ENCODE measurements at places on chromosomes 2 and 18.

DNA sequence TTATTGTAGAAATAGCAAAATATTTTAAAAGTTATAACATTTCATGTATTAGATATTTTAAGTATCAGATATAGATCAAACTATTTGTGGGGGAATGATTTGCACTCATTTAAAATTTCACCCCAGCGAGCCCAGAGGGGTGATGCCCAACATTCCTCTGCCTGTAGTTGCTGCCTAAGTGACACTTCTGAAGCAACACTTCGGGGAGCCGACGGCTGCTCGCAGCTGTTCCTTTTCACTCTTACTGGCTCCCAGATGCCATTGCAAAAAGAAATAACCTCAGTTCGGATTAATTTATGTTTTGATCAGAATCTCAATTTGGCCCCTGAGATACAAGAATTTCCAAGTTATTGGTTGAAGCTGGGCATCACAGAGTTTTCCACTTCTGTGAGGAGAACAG lies 603.8 kb downstream of the PLCL1 start:
- no peak for DNase-seq

GRCh38 chr2:38214209-38214717 lies 138.3 kb upstream of the CYP1B1 start:
- no peak for DNase-seq

DNA sequence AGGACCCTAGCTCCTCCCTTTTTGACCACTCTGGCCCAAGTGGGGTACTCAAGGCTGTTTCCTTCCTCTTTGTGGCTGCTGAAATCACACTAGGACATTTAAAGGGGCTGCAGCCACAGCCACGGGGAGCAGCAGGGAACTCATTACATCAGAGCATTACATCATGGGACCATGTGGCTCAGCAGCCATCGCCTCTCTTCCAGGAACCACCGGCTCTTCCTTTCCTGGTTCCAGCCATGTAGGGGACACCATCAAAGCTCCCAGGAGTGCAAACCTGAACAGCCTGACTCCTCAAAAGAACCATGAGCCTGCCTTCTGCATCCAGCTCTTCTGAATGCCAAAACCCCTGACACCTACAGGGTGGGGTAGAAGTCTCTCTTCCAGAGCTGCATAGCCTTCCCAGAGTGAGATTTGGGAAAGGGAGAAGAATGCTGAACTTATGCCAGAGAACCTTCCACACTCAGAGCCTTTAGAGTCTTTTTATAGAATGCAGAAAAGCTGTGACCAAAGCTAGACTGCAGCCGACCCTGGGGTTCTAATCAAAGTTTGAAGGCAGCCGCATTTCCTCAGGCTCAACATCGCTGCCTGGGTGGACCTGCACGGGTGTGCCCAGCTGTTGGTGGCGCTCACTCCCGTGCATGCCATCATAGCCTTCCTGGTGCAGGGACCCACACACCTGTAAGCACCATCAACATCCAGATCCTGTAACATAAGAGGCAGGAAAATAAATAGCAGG lies 121.7 kb downstream of the KLHL29 start:
- no peak for DNase-seq

- peak; percentile 25 for DNase-seq
Observed at GRCh38 chr2:158024288-158024898, 77.3 kb upstream of the UPP2 start.

DNA sequence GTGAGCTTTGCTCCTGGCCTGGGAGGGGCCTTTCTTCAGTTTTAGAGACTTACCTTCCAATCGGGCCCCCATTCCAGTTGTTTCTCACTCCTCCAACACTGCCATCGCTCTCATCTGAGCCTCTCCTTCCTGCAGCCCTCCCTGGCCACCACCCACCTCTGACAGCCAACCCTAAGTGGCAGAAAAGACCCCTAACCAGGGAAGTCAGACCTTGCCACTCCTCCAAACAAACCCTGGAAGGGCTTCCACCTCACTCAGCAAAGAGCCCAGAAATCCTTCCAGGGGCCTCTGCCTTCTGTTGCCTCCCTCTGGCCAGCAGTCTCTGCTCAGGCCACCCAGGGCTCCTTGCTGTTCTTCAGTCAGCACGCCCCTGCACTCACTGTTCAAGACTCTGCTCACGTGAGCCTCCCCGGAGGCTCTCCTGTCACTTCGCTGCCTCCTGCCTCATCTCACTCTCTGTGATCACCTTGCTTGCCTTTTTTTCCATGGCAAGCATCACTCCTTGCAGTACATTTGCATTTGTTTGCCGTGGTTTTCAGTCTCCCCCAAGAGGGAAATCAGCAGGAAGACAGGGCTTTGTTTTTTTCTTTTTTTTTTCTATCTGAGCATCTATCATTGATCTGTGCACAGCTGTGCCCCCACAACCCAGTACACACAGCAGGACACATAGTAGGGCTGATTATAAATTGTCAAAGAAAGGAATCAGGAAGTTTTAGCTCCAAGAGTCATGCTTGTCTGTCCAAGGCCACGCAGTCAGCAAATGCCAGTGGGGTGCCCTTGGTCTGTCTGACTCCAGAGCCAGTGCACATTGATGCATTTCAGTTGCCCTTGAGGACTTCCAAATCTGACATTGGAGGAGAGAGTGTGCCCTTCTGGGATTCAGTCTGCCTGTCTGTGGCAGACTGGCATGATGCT lies 83.9 kb downstream of the INHBB start:
- DNase-seq = no peak

DNA sequence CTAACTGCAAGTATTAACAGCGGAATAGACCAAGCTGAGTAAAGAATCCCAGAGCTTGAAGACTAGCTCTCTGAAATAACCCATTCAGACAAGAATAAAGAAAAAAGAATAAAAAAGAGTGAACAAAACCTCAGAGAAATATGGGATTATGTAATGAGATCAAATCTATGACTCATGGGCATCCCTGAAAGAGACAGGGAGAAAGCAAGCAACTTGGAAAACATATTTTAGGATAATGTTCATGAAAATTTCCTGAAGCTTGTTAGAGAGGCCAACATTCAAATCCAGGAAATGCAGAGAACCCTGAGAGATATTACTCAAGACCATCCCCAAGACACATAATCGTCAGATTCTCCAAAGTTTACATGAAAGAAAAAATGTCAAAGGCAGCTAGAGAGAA lies 17.3 kb downstream of the PFN4 start:
- DNase-seq = no peak

GRCh38 chr2:202965810-202966460 lies 48.7 kb upstream of the NBEAL1 start:
- DNase-seq = no peak

DNA sequence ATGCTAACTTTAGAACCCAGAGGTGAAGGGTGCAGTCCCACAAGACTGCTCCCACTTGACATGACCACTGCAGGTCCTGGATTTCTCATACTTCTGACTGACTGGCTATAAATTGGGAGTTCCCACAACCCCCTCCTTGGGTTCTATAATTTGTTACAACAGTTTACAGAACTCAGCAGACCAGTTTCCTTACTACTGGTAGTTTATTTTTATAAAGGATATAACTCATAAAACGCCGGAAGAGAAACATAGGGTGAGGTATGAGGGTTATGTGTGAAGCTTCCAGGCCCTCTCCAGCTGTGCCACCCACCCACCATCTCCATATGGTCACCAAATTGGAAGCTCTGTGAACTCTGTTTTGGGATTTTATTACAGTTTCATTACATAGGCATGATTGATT lies 839.6 kb downstream of the TSN start:
- DNase-seq = no peak

GRCh38 chr2:175015340-175015739 lies 10.2 kb upstream of the CHN1 start:
- DNase-seq = no peak

DNA sequence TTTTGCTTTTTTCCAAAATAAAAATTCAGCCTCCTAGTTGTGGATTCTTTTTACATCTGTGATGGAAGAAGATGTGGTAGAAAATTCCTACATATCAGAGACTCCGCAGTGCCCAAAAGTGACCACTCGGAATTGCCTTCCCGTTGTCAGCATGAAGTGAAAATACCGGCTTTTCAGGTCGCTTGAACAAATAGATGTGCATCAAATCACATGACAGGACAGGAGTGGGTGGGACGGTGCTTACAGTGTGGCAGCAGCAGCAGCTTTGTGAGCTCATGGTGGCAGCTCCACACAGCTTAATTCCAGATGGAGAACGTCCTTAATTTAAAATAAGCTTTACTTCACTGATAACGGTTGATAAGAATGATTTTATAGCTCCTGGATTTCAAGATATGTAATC lies 20.3 kb downstream of the SALL3 start:
- no peak for DNase-seq

DNA sequence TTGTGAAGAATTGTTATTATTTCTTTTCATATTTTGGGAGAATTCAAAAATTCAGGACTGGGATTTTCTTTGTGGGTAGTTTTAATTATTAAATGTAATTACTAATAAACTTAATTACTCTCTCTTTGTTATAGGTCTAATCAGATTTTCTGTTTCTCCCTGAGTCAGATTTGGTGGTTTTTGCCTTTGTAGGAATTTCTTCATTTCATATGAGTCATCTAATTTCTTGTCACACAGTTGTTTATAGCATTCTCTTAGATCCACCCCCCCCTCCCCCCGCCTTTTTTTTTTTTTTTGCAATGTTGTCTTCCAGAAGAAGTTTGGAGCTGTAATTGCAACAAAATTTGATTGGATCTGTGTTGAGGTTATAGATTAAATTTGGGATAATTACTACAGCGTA lies 26.0 kb upstream of the GALR1 start:
- no peak for DNase-seq

DNA sequence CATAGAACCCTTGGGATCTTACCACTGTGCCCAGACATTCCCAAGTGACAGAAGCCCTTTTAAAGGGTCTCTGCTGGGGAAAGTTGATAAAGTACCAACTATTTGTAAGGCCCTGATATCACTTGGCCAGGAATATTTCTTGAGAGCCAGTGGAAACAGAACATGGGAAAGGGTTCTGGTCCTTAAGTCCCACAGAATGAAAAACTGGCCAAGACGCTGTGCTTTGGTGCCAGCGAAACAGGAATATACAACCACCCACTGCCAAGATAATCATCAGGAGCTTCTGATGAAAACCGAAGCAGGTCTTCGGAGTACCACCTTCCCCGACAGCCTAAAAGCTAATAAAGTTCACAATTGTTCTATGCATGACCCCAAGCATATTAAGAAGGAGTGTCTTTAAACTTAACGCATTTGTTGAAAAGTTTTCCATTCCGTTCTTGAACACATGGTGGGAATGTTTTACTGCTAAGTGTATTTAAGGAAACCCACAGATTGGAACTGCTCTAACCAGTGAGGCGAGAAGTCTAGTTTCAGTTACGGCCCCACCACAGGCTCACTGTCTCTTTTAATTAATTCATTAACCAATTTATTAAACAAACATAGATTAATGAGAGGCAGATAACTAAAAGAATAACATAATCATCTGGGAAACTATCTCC lies 152.6 kb downstream of the ANKRD44 start:
- no peak for DNase-seq

Measured in HAP-1 (cell line).